Activated gamma-delta T cell treated with Interleukin-2 at 50 U/mL for 16 hours (primary cell): ENCODE measurements at places on chromosomes 6 and 20.

DNA sequence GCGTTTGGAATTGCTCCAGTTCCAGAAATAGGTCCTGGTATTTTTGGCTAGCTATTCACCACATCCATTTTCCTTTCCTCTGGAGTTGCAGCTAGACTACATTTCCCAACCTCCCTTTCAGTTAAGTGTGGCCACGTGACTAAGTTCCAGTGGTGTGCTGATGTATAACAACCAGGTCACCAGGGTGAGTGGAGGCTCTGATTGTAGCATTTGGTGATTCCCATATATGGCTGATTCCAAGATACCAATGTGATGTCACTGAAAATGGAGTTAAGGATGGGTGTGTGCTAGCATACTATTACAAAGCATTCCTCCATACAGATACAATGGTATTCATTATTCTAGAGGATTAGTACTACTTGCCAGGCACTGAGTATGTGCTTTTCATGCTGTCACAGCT is 49.7 kb upstream of the STK35 start:
- no peak for DNase-seq

- DNase-seq = no peak
Observed at GRCh38 chr6:6783721-6784120, 195.2 kb downstream of the LY86 start.

- no peak for DNase-seq
Observed at GRCh38 chr6:92109256-92109655, 1310.1 kb downstream of the EPHA7 start.

DNA sequence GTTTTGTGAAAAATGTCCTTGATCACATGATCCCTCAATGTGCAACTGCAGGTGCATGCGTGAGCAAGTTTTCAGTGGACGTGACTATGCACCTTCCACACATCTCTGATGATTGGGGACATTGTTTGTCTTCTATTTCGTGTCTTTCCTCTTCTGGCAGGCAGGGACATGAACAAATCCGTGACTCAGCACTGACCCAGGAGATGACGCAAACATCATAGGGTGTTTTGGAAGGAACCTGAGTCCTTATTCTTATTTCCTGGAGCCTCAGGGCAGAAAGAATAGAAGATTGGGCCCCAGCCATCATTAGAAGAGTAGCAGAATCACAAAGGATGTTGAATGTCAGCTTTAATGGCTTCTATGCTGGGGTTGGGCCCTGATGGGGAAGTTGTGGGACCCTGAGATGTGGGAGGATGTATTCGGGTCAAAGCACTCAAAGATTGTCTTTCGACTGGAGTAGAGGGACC is 11.9 kb upstream of the SIRPD start:
- DNase-seq = no peak

- DNase-seq = no peak
Observed at GRCh38 chr6:158042245-158042798, 60.7 kb downstream of the SYNJ2 start.

DNA sequence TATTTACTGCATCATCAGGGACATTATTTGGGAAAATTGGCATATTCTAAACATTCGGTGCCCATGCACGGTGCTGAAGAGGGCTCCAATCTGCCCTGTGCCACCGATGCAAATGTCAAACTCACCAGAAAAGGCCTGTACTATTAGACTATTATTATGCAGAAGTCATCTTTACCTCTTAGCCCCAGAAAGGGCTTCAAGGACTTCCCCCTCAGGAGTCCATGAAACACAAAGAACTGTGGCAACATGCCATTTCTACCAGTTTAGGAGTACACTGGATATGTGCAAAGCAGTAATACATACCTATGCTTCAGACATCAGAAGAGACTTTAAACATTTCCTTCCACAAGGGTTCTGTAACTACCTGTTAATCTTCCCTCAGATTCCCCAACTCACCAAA is 8.6 kb downstream of the DIDO1 start:
- no peak for DNase-seq

GRCh38 chr6:45187836-45188235 is 140.3 kb upstream of the RUNX2 start:
- DNase-seq = no peak
